ENCODE measurements at places on chromosomes 11 and 22.

DNA sequence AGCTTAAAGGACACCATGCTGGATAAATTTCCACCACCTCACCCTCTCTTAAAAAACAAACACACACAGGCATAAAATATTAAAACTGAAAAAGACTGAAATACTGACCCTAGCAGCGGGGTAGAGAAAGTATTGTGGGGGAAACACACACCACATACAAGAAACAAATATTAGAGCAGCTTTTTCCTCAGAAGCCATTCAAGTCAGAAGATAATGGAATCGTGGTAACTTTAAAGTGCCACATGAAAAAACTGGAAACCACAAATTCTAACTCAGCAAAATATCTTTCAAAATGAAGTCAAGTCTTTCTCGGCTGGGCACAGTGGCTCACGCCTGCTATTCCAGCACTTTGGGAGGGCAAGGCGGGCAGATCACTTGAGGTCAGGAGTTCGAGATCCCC, 223.2 kb downstream of the DYNC2H1 start:
- DNase-seq = no peak

DNA sequence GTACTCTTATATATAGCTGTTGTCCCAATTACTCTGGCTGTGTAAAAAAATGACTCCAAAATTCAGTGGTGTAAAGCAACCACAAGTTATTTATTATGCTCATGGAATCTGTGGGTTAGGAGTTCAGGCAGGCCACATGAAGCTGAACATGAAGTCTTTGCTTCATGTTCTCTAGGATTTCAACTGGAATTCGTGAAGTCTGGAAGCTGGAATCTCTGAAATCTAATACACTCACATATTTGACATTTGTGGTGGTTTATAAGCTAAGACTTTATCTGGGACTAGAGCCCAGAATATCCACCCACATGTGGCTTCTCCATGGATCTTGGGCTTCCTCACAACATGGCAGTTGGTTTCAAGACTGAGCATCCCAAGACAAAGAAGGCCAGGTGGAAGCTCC, 430.6 kb downstream of the MIAT start:
- DNase-seq = peak; percentile 37

- no peak for DNase-seq
Observed at GRCh38 chr11:130131961-130132850, 27.4 kb upstream of the ST14 start.

DNA sequence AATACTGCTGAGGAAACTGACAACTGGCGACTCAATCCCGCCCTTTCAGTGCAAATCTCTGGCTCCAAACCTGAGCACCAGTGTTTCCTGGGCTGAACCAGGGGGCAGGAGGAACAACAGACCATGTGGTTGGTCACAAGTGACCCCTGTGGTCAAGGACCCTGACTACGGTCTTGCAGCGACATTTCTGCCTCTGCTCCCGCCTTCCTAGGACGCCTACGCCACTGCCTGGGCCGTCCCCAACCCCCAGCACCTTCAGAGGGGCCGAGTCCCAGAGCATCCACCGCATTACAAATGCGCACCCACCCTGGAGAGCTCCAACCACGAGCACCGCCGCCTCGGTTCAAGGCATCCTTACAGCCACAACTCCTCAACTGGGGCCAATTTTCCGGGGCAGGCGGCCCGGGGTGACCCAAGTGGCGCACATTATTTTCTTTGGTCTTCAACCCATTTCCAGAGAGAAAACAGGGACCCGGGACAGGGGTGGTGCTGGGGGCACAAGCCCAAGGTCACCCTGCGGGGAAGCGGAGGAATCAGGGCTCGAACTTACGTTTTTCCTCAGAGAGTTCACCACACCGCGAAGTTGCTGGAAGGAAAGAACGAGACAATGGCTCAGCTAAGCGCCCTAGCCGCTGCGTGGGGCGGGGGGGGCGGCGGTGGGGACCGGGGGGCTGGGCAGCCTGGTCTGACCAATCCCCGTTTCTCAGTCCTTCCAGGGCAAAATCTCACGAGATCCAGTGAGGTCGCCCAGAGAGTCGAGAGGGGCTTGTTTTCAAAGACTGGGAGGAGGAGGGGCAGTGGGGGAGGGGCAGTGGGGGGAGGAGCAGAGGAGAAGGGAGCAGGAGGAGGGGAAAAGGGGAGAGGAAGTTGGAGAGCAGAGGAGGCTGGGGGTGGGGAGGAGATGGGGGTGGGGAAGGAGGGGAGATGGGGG, 1.8 kb downstream of the PRAME start:
- no peak for DNase-seq

- DNase-seq = no peak
Observed at GRCh38 chr11:117671370-117671769, 125.6 kb downstream of the DSCAML1 start.

GRCh38 chr11:20024172-20024935, 135.9 kb downstream of the DBX1 start:
- DNase-seq = no peak

- no peak for DNase-seq
Observed at GRCh38 chr22:25081409-25081824, 118.2 kb upstream of the CRYBB3 start.

DNA sequence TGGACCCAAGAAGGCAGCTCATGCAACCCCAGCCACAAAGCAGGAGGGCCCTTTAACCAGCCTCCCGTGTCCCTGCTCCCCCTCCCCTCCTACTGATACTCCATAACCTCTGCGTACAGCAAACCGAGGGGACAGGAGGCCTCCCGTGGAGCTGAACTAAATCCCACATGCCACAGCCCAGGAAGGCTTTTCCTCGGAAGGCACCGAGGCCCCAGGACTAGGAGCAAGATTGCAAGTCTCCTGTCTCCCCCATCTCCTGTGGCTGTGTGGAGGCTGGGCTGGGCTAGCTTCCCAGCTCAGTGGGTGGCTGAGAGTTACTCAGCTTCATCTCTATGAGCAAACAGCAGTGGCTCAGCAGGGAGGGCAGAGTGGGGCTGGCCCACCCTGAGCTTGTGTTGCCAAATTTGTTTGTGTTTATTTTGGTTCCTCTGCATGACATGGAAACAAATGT, 62.7 kb upstream of the NECTIN1 start:
- peak; percentile 38 for DNase-seq

GRCh38 chr11:22920939-22921565, 60.8 kb upstream of the CCDC179 start:
- peak; percentile 42 for DNase-seq

DNA sequence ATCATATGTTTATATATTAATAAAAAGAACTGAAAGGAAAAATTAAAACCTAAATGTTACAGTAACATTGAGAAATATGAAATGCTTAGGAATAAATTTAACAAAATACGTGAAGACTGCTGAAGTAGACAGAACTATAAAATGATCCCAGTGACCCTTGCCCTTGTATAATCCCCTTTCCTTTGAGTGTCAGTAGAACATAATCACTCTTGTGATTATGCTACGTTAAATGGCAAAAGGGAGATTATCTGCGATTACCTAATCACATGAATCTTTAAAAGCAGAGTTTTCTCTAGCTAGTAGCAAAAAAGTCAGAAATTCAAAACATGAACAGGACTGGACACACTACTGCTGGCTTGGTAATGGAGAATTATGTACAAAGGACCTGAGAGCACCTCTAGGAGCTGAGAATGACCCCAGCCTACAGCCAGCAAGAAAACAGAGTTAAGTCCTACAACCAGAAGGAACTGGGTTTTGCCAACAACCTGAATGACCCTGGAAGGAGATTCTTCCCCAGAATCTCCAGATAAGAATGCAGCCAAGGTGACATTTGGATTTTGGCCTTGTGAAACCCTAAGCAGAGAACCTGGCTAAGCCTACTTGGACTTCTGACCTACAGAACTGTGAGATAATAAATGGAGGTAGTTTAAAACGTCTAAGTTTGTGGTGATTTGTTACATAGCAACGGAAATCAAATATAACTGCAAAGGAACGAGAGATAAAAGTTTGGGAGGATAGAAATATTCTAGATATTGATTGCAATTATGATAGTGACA, 157.2 kb downstream of the ATG16L2 start:
- DNase-seq = no peak

- DNase-seq = no peak
Observed at GRCh38 chr11:66739983-66740382, 11.0 kb upstream of the SPTBN2 start.

GRCh38 chr22:29116397-29117123, 43.7 kb downstream of the KREMEN1 start:
- no peak for DNase-seq

DNA sequence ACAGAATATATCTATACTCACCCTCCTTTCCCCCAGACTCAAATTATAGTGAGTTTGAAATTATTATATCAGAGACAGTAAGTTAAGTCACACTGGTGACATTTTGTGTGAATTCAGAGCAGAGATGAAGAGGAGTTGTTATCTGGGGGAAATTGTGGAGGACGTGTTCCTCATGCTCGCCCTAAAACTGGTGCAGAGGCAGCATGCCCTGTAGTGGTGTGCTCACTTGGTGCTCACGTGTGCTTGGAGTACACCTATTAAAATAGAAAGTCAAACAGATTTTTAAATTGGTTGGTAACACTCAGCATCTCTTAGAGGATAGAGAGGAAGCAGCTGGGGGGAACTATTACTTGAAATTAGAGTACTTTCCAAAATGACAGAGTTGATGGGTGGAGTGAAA, 51.6 kb upstream of the ADSL start:
- DNase-seq = no peak

DNA sequence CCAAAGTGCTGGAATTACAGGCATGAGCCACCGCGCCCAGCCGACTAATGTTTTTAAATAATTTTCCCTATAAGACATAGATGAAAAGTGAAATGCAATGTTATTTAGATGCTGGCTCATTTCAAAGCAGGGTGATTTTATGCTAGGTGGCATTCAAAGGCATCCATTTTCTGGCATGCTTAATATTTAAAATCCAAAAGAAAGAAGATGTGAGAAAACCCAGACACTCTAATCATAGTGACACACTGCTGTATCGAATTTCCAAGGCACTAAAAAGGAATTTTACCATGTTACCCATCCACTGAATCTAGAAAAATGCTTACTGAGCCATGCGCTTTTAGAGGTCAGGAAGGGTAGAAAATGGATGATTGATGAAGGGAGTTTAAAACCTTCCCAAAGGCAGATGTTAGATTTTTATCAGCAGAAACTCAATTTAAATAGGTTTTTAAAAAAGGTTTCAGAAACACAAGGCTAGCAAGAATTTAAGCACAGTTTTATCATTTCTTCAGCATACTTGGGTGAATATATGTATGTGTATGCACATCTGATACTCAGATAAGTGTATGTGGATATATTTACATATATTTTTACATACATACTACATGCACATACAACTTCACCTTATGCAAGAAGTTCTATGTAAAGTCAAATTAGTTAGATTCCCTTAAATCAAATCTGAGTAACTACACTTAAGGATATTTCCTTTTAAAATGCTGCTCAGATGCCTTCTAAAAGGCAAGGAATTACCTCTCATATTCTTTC, 24.1 kb upstream of the CCDC89 start:
- no peak for DNase-seq

GRCh38 chr11:36376009-36376887, 80.2 kb downstream of the PRR5L start:
- no peak for DNase-seq

DNA sequence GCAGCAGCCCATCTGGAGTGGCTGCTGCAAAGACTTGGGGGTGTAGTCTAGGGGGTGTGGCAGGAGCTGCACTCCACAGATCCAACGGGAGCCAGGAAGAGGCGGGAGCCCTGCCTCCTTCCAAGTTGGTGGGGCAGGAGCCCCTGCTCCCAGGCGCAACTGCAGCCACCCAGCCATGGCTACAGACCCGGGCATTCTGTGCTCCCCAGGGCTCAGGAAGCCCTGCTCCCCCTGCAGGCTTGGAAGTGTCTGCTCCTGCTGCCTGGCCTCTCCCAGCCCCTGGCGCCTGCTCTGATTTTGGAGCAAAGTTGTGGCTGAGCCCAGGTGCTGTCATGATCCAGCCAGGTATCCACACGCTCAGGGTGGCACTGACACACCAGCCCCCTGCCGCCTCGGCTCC, 58.5 kb downstream of the CCDC34 start:
- DNase-seq = no peak

DNA sequence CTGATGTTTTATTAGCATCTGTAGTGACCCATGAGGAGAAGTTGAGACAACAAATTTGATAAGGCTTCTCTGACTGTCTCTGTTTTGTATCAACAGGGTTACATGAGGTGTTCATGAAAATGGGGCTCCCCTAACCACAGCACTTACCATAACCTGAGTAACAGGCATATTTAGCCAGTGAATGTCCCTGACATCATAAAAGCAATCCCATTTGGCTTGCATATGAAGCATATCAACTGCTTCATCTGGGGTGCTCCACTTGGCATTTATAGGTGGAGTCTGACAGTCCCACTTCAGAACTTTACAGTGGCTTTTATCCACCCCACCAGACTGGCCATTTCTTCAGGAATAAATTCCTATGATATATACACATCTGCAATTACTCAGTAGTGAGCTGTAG, 257.6 kb downstream of the LUZP2 start:
- DNase-seq = peak; percentile 6

DNA sequence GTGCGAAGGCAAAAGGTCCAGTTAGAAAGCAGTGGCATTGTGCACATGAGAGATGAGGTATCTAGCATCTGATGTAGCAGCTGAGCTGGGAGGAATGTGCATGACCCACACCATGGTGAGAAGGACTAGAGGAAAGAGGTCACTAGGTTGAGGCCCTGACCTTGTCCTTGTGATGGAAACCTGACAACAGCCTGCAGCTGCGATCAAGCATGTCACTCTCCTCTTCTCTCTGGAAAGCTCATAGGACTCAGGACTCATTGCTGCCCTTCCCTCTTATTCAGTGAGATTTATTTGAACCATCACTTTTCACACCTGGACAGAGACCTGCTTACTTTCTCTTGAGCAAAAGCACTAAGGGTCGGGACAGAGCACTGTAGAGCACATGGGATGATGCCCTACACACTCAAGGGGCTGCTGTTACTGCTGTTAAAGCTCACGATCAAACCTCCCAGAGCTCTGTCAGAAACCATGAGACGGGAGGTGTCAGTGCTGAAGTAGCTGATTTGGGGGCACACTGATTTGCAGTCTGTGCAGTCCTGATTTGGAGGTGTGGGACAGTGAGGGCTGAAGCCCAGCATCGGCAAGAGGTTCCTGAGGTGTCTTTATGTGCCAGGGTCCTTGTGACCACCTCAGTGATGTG, 104.3 kb downstream of the VPREB1 start:
- DNase-seq = no peak

DNA sequence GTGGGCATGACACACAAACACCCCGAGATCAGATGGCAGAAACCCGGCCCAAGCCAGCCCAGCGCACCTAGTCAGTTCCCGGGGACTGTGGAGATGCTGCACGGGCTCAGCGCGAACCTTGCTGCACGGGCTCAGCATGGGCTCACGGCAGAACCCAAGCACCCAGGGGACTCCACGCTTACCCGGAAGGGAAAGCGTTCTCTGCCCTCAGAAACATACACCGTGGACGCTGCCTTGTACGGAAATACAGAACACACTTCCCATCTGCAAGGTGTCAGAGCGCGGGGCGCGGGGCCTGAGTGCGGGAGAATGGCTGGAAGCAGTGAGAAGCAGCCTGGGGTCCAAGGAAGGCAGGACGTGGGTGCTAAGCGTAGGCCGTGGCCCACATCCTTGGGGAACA, 319.9 kb downstream of the NTM start:
- DNase-seq = no peak

DNA sequence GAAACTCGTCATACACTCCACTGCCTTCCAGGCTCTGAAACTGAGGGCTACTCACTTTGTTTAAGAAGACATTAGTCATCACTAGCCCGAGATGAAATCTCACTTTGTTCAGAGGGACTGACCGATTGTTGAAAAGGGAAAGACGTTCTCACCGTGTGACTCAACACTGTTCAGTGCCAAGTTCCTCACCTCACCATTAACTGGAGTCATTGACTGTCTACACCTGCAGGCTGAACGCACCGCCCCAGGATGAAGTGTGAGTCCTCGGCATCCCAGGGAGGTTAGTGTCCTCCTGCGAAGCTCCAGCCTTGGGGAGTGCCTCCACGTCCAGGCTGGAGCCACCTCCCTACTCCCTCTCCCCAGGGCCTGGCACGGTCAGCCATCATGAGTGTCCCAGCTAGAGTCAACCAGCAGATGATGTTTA, 30.4 kb downstream of the FADD start:
- peak; percentile 90 for DNase-seq

All from non-pigmented ciliary epithelial cell (primary cell).